ENCODE measurements at places on chromosomes 13 and 19. TPM values are rescaled to one million over a fixed set of nuclear protein-coding genes. Genes with fewer than 3 reads are reported as not detected.

LIN37 gene
- total RNA-seq = 13.6 TPM

IRGC gene
- total RNA-seq = not detected

GRCh38 chr19:31349160-31349881 lies at the start of gene TSHZ3:
Gene TSHZ3, minus strand, starts transcription at chr19:31349436. Its CDS starts 217 bp downstream, at chr19:31349219.
- peak within 1 kb of the TSS; percentile 85 for H3K4me3 ChIP-seq
- H3K27me3 ChIP-seq = no peaks in the 10 kb centered on the region
- H3K4me1 ChIP-seq = peaks cover 17% of the 10 kb centered on the region
- H3K36me3 ChIP-seq = peaks cover 8% of the 10 kb centered on the region

SLC25A42 gene
- 5.6 TPM for total RNA-seq

DNA sequence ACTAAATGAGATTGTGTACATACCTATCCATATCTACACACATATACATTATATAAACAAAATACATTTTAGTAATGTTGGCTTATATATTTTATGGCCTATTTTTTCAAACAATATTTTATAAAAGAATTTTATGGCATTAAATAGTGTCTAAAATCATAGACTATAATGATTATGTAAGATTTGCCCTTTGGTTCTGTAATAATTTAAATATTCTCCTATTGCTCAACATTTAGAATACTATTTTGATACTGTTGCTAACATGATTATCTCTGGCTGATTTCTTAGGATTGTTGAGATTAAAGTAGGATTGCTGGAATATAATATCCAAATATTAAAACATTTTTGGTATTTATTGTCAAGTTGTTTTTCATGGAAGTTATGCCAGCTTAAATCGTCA lies 565.2 kb upstream of the GPC6 start:
- no peak for DNase-seq
- H3K27ac ChIP-seq = no peak overlapping the region
- H3K36me3 ChIP-seq = no peaks in the 10 kb centered on the region

DNA sequence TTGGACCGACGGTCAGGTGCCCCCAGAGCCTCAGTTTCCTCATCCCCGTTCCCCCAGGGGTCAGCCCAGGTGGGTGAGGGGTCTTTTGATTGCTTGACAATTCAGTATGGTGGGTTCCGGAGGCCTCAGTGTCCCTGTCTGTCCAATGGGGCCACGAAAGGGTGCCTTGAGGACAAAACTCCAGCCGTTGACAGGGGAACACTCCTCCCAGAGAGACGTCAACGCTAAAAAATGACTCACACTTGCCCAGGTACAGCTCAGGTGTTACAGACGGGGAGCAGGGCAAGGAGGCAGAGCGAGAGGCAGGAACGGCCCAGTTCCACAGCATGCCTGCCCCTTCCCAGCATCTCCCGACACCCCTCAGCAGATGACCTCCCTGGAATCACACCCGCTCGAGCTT lies 1.8 kb downstream of the TNFAIP8L1 start:
- H3K36me3 ChIP-seq = no peaks in the 10 kb centered on the region
- no peak overlapping the region for H3K4me3 ChIP-seq
- H3K27me3 ChIP-seq = no peaks in the 10 kb centered on the region
- no peak overlapping the region for H3K27ac ChIP-seq

DNA sequence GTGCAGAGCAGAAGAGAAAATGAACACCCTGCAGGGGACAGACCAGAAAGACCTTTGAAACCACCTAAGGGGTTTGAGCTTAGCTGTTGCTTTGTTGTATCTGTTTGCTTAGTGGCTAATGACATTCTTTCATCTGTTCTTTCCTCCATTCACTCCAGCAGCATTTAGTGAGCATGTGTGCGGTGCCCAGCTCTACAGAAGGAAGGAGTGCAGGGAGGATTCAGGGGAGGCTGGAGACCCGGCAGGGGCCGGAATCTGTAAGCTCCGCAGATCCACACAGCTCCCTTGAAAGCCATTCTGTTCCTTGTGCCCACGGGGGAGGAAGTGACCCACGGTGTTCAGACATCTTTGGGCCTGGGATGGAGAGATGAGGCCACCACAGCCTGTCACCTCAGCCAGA lies 27.5 kb downstream of the UQCRFS1 start:
- no peaks in the 10 kb centered on the region for H3K36me3 ChIP-seq
- no peaks in the 10 kb centered on the region for H3K4me1 ChIP-seq
- no peaks in the 10 kb centered on the region for H3K27me3 ChIP-seq
- H3K4me3 ChIP-seq = no peak overlapping the region
- DNase-seq = peak; percentile 1

GRCh38 chr19:35051796-35052195 lies 10.3 kb downstream of the HPN start:
- H3K4me3 ChIP-seq = no peak overlapping the region
- H3K36me3 ChIP-seq = no peaks in the 10 kb centered on the region
- no peak overlapping the region for H3K27ac ChIP-seq
- H3K4me1 ChIP-seq = no peaks in the 10 kb centered on the region

GRCh38 chr19:16645140-16645539 lies 14.8 kb downstream of the SMIM7 start:
- no peak for DNase-seq
- H3K27ac ChIP-seq = no peak overlapping the region

Measured in osteoblast (primary cell).